ENCODE measurements at places on chromosomes 4 and X.

- no peak for DNase-seq
Measured at GRCh38 chr4:25271866-25272265, 38.0 kb downstream of the PI4K2B start.

DNA sequence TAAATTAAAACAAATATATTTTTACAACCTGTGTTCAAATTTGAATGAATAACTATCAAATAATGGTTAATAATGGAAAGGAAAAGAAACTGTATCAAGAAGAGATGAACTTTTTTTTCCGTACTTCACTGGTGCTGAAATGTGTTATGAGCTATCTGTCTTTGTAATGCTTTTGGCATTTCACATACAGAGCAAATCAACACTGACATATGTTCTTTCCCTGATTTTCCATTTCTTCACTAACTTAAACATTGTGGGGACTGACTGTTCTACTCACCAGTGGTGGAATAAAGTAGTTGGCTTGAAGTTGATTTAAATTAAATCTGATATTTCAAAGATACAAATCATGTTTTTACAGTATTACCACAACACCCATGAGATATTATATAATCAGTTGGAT lies 304.0 kb upstream of the BMP3 start:
- no peak for DNase-seq

DNA sequence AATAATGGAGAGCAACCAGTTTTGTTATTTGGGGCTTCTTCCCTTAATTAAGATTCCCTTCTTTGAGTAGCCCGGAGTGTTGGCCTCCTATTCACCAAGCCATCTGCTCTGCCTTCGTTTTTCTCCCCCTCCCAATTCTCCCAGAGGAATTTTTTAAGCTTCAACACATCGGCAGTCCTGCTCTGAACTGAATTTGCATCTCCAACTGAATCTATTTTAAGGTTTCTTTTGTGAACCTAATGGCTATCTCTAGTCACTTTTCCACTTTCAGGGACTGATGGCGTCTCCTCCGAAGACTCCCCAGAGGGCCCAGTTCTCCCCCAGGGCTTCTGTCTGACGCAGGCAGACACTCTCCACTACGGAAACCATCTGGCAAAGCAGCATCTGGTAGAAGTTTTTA lies 280.2 kb downstream of the ADGRA3 start:
- DNase-seq = no peak

DNA sequence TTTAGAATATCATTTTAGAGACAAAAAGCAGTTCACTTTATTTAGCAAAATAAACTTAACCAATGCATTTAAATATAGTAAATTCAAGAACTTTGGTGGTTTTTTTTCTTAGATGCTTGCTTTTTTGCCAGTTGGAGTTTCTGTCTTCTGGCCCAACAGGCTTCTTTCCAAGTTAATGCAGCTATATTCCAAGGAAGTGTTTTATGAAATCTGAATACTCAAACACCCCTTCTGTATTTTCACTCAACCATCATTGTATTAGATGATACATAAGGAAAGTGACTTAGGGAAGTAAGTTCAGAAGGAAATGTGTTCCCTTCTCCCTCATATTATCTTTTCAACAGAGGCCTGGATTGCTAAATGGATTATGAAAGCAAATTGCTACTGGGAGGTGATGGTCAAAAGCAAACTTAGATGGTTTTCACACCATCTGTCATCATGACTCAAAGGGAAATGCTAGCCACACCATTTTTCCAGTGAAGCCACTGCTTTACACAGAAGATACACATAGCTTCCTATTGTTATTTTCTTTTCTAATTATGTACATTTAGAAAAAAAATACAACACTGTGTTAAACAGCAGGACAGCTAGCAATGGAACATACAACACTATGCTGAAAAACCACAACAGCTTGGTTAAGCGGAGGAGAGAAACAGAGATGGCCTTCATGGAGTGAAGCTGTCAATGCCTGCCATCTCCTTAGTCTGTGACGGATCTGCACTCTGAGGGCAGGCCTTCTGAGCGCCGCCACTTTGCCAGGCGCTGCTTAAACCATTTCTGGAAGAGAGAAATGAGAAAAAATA lies 32.9 kb downstream of the HOPX start:
- DNase-seq = no peak

DNA sequence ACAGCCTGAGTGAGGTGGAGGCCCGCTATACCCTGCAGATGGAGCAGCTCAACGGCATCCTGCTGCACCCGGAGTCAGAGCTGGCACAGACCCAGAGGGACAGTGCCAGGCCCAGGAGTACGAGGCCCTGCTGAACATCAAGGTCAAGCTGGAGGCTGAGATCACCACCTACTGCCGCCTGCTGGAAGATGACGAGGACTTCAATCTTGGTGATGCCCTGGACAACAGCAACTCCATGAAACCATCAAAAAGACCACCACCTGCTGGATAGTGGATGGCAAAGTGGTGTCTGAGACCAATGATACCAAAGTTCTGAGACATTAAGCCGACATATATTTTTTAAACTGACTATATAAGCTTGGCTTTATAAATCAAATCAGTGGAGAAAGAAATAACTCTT lies 73.3 kb upstream of the HHIP start:
- no peak for DNase-seq

DNA sequence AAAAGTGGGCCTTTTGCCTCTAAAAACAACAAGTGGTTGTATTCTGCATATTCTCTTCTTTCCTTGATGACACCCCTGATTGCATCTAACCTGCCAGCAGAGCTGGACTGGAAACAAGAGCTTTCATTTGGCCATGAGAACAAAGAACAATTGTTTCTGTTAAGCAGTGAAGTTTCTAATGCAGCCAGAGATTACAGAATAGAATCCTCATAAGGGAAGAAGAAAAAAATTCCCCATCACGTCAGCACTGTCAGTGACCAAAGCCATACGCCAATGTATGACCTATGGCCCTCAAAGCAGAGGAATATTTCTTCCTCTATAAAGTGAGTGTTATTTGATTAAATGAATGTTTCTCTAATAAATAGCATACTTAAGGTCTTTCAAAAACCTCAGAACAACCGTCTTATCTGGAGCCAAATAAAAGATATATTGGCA lies 529.1 kb upstream of the INTU start:
- DNase-seq = no peak

DNA sequence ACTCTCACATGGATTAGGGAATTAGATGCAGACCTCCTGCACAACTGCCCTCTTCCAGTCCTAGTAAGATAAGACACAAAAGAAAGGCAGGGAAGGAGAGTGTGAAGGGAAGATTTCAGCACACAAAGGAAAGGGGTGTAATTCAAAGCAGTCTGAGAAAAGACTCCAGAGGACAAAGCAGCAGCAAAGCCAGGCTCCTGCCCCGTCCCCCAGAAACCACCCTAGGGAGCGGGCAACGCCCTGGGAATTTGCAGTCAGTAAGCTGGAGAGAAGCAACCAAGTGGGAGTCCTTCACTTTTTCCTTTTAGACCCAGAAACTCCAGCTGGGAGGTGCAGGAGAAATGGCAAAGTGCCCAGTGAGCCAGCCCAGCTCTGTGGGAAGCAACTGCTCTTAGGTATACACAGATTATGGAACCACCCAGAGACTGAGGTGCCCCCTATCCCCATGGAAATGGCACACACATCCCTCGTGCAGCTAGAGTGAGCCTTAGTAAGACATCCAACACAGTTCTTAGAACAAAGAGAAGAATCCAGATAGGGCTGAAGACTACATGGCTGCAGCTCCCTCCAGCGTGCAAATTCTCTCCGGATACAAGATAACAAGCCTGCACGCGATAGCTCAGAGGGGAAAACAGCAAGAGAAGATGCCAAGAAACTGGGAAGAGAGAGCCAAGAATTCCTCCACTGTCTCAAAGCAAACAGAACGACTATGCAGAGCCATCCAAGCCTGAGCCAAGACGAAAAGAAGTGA lies 26.5 kb upstream of the IRAK1 start:
- no peak for DNase-seq

- no peak for DNase-seq
Measured at GRCh38 chr4:138761638-138762220, 253.9 kb upstream of the NOCT start.

DNA sequence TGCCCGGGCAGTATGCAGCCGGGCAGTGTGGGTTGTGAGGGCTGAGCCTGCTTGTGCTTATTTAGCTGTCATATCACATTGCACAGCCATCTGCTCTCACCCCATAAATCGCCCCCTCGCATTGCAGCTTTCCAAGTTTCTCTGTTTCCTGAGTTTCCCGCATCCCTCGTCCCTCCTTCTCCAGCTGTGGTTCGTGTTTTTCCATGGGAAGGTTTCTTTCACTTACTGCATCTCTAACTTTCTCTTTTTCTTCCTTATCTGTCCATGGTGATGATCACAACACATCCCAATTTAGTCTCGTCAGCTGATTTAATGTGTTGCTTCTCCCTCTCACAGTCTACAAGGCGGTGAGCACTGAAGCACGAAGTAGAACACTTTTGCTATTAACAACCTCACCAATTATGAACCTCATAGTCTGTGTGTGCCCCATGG lies 118.1 kb downstream of the ENPP6 start:
- no peak for DNase-seq

DNA sequence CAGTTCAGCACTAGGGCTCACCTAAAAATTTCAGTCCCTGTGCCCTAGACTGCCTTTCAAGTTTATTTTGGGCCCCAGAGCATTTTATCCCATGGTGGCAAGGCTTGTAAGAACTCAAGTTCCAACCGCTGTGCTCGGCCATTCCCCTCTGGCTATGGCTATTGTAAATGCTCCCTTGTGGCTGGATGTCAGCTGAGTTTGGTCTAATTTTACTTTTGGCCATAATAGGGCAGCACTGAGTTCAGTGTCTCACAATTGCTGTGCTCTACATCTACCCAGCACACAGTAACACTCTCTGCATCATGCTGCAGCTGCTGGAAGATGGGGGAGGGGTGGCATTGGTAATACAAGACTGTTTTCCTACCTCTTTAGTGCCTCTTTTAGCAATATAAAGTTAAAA lies 210.8 kb upstream of the IRS4 start:
- DNase-seq = no peak

DNA sequence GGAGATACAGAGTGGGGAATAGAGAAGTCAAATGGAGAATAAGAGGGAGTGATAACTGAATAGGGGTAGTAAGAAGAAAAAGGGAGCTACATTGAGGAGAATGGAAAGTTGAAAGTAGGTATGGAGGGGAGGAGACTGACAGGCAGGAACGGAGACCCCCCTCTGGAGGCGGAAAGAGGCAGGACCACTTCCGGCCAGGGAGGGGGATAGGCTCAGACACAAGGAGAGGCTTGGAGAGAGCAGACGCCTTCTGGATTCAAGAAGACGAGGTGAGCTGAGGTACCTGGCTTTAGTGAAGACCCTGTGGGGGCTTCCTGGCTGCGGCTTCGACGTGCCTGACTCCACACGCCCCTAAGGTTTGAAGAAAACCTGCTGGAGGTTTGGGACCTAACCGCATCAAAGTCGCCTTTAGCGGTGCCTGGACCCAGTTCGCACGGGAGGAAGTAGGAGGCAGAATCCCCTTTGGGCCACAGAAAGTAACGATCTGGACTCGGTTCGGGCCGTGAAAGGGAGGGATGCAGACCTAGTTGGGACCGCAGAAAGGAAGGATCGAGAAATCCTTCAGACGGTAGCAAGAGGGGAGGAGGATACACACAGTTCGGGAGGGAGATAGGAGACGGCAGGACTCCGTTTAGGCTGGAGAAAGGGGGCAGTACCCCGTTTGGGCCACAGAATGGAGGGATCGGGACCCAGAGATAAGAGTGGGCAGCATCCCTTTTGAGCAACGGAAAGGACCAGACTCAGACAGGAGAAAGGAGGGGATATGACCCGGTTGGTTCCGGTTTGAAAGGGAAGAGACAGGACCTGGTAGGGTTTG lies at the start of gene TRO:
TSS of gene TRO (plus strand) at position 215 of the 817 bp plus-strand sequence. CDS start 1,423 bp downstream, outside the sequence.
- DNase-seq = no peak

GRCh38 chr4:58070726-58071125 lies 960.5 kb upstream of the IGFBP7 start:
- DNase-seq = no peak

GRCh38 chrX:81286608-81287007 lies 84.7 kb downstream of the SH3BGRL start:
- DNase-seq = no peak

GRCh38 chr4:109993116-109993515 lies 80.4 kb downstream of the EGF start:
- no peak for DNase-seq

DNA sequence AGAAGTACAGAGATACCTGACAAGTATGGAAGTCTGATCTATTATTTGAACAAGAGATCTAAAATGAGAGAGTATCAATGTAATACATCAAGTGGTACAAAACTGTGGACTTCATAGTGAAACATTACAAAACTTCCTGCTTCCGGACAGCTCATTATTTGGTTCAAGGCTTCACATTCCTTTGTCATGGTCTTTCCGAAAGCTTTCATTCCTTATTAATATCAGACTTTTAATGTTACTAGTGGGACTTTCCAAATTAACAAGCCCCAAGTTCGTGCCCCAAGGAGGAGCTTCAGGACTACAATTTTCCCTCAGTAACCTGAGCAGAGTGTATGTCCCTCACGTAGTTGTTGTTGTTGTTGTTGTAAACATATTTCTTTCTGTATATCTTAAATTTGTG lies 1.2 kb downstream of the CHIC2 start:
- DNase-seq = no peak

DNA sequence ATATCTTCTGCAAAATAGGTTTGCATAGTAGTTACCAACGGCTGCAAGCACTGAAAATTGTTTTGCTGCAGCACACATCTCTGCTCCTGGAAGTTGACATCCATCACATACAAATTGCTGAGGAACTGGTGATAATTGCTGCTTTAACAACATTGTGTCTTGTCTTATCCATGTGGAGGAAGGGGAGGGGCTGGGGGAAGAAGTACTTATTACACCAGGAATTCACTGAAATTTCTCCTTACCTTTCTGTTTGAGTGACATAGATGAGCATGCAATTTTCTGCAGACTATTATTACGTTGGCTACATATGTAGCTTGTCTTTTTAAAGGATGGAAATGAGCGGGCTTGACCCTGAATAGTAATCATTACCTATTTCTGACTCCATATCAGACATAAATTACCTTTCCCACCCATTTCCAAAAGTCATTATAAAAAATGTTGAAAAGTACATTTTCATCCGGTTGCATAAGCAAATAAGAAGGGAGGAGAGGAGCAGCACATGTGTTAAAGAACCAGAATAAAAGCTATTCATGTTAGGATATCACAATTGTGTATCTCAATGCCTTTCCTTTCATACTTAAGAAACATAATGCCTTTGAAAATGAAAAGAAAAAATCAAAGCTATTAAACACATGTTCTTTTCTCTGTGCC lies 1905.6 kb downstream of the PCDH7 start:
- no peak for DNase-seq

- peak; percentile 55 for DNase-seq
Measured at GRCh38 chr4:48047421-48047844, 30.9 kb downstream of the NIPAL1 start.

DNA sequence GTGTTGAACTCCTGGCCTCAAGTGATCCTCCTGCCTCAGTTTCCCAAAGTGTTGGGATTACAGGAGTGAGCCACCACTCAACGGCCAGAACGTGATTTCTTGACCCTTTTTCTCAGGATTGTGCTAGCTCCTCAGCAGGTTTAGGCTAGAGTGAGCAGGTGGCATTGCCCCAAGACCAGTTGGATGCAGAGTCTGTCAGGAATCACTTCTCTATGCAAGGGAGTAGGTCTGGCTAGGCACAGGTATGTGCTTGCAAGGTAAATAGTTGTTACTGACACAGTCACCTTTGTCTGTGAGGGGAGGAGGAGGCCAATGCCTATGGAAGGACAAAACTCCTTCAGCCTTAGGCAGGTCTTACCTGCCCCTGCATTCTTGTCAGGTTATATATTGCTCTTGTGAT lies 24.2 kb downstream of the SLC25A5 start:
- DNase-seq = no peak
